ENCODE measurements at places on chromosomes 4 and X.

GRCh38 chrX:37454537-37455285, 105.5 kb downstream of the PRRG1 start:
- no peak for DNase-seq

GRCh38 chr4:158949099-158949498, 153.8 kb upstream of the RAPGEF2 start:
- DNase-seq = no peak

GRCh38 chr4:43089730-43090129, 197.2 kb downstream of the GRXCR1 start:
- DNase-seq = no peak

DNA sequence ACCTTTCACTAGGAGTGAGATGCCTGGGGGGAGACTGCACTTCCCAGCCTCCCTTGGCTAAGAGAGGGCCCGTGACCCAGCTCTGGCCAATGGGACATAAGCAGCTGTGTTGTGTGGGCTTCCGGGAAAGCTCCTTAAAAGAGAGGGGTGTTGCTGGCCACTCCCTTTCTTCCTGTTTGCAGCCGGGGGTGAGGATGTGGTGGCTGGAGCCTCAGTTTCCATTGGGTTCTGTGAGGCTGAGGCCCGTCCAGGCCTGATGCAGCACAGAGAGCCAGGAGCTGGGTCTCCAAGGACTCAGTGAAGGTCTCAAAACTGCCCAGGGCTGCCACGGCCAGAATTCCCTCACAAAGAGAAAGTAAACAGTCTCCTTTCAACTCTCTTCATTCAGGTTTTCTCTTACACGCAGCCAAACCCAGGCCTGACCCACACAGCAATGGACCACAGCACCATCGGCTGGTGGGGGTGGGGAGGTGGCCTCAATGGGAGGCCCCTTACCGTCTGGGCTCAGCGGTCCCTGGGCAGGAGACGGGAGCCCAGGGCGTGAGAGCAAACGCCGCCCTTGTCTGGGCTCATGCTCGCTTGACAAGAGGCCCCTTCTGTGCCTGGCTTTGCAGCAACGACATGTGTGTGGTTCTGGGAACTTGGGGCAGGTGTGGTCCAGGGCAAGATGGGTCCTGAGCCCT, 6.6 kb downstream of the NKX1-1 start:
- DNase-seq = no peak

GRCh38 chr4:151316645-151317044, 8.8 kb downstream of the SH3D19 start:
- DNase-seq = no peak

- DNase-seq = no peak
These were observed 12.3 kb upstream of the CHRNA9 start for GRCh38 chr4:40322811-40323210.

- DNase-seq = no peak
These were observed 298.7 kb downstream of the C4orf33 start for GRCh38 chr4:129394635-129395034.

DNA sequence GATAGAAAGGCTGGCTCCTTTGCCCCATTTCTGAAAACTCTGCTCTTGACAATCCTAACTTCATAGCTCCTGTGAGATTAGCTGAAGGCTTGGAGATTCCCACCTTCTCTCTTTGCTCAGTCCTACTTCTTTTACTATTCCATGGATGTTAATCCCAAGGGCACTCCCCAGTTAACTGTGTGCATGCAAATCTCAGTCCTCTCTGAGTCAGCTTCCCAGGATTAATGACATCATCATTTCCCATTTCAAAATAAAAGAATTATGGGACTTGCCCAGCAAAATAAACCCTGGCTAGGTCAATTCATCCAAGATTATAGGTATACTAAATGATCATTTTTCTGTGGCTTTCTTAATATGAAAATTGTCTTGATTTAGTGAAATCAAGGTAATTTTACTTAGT, 328.6 kb upstream of the NR3C2 start:
- DNase-seq = no peak

DNA sequence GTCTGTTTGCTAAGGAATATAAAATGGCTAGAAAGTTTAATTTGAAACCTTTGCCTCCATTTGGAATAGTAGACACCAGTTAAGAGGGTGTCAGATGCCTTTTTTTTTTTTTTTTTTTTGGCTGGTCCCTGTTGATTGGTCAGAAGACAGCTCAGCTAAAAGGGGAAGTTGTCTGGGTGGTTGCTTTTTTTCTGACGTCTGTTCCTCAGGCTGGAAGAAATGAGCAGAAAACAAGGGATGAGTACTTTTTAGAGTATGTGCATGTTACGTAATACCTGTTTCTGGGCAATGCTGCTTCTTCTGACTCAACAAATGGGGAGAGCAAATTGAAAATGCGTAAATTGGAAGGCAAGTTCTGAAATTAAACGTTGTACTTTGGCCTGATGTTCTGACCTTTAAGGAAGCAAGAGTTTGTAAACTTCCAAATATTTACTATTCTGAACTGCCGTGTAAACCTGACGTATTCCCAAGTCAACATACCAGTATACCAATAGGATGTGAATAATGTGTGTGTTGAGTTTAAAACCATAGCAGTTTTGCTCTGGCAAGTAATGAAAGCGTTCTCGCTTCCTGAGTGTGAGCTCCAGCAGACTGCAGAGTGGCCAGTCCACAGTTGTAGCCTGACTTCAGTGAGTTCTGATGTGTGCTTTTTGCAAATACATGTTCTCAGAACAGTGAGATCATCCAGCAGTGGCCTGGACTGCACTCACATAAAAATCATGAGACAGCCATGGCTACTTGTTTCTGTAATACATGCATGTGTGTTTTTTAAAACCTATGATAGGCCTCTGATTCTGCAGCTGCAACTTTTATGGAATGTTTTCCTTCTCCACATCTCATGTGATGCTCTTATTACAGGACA, 1.7 kb downstream of the SAT1 start:
- DNase-seq = no peak

GRCh38 chr4:7387925-7388324, 46.8 kb downstream of the PSAPL1 start:
- no peak for DNase-seq

GRCh38 chr4:34851411-34851810, 1392.9 kb downstream of the ARAP2 start:
- no peak for DNase-seq

- DNase-seq = no peak
These were observed at the start of gene SH3TC1 for GRCh38 chr4:8198906-8199593. TSS of gene SH3TC1 (plus strand) at chr4:8199290. CDS start at chr4:8205195, 5,905 bp downstream.

DNA sequence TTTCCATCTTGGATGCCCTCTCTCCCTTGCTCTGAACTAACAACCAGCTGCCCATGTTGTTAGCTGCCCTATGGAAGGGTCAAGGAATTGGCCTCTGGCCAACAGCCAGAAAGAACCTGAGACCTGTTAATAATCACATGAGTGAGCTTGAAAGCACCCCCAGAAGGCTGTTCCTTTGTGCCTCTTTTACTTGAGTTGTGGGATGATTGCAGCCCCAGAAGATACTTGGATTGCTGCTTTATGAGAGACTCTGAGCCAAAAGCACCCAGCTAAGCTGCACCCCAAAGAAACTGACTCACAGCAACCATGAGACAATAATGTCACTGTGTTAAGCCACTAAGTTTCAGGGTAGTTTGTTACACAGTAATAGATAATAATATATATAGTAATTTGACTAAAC, 73.3 kb downstream of the FRYL start:
- no peak for DNase-seq

GRCh38 chr4:89988268-89988667, 93.6 kb downstream of the MMRN1 start:
- no peak for DNase-seq

GRCh38 chr4:186927624-186928023, 204.0 kb upstream of the FAT1 start:
- DNase-seq = no peak

DNA sequence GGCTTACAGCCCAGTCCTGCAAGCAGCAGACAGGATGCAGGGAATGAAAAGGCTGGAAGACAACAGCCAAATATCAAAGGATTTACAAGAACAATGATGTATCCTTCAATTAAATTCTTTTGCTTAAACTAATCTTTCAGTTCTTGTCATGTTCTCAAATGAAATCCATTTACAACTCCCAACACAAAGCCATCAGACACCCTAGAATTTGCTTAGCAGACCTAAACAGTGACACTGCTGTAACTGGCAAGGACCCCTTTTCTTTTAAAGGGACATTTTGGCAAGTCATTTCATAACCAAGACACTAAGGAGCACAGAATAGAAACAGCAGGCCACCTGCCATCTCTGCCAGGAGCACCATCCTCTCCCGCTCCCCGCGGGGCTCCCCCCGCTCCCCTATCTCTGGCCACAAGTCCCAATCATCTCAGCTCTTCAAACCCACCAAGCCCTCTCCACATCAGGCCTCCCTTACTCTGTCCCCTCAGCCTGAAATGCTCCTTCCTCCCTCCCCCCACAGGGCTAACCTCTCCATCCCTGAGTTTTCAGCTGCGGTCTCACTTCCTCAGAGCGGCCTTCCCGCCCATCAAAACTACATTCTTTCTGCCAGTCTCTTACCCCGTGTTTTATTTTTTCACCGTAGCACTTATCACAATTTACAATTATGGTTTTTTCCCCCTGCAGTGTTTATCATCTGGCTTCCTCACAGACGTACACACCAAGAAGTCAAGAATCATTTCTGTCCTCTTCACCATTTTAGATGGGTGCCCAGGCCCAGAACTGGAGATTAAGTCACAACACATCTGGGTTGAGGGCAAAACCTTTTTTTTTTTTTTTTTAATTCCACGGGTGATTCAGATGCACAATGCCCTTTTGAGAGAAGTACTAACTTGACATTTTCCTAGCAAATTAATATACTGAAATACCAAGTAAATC, 45.8 kb downstream of the TSPAN5 start:
- no peak for DNase-seq

GRCh38 chrX:39477762-39478120, 620.0 kb downstream of the BCOR start:
- DNase-seq = no peak
